ENCODE measurements at places on chromosomes 1 and 21. TPM values are rescaled to one million over a fixed set of nuclear protein-coding genes. Genes with fewer than 3 reads are reported as not detected.

- DNase-seq = peak; percentile 58
- no peak overlapping the region for H3K27ac ChIP-seq
- no peaks in the 10 kb centered on the region for H3K36me3 ChIP-seq
- H3K4me3 ChIP-seq = no peak overlapping the region
These were observed 8.1 kb upstream of the C1orf216 start for GRCh38 chr1:35726450-35727433.

- H3K27me3 ChIP-seq = peaks cover 9% of the 10 kb centered on the region
- peaks cover 2% of the 10 kb centered on the region for H3K4me1 ChIP-seq
- no peak for DNase-seq
These were observed 346.4 kb upstream of the AJAP1 start for GRCh38 chr1:4307911-4308545.

GRCh38 chr1:15756143-15757015 is 2.2 kb upstream of the FBLIM1 start:
- peaks cover 27% of the 10 kb centered on the region for H3K4me1 ChIP-seq
- H3K27ac ChIP-seq = no peak overlapping the region
- no peaks in the 10 kb centered on the region for H3K36me3 ChIP-seq
- peaks cover 30% of the 10 kb centered on the region for H3K27me3 ChIP-seq

GRCh38 chr1:228405979-228406228 is 731 bp downstream of the TRIM11 start:
- peaks cover 20% of the 10 kb centered on the region for H3K36me3 ChIP-seq
- DNase-seq = no peak
- peaks cover 55% of the 10 kb centered on the region for H3K4me1 ChIP-seq
- H3K4me3 ChIP-seq = peak overlapping the region; percentile 84
- H3K27ac ChIP-seq = peak overlapping the region; percentile 84

DNA sequence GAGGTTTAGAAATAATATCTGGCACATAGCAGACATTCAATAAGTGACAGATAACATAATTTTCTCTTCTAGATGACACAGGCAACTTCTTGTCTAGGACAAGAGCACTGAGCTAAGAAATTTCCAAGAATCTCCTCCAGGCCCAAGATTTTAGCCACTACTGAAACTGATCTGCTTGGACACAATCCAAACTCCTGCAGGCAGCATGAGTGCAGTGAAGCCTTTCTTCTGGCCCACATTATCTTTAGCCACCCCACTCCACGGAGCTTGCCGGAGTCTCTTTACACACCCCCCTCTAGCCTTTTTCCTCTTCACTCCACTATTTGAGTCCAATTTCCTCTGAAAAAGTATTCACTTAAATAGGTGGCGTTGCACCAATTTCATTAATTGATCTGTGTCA is 142.9 kb upstream of the DUSP10 start:
- H3K27ac ChIP-seq = no peak overlapping the region
- peaks cover 2% of the 10 kb centered on the region for H3K4me1 ChIP-seq
- no peak for DNase-seq
- H3K4me3 ChIP-seq = no peak overlapping the region
- no peaks in the 10 kb centered on the region for H3K36me3 ChIP-seq
- peaks cover 4% of the 10 kb centered on the region for H3K27me3 ChIP-seq

- H3K4me3 ChIP-seq = no peak overlapping the region
- peaks cover 16% of the 10 kb centered on the region for H3K36me3 ChIP-seq
- peaks cover 15% of the 10 kb centered on the region for H3K4me1 ChIP-seq
- DNase-seq = no peak
- H3K27ac ChIP-seq = no peak overlapping the region
These were observed 26.1 kb downstream of the TRPM2 start for GRCh38 chr21:44379515-44379848.

DNA sequence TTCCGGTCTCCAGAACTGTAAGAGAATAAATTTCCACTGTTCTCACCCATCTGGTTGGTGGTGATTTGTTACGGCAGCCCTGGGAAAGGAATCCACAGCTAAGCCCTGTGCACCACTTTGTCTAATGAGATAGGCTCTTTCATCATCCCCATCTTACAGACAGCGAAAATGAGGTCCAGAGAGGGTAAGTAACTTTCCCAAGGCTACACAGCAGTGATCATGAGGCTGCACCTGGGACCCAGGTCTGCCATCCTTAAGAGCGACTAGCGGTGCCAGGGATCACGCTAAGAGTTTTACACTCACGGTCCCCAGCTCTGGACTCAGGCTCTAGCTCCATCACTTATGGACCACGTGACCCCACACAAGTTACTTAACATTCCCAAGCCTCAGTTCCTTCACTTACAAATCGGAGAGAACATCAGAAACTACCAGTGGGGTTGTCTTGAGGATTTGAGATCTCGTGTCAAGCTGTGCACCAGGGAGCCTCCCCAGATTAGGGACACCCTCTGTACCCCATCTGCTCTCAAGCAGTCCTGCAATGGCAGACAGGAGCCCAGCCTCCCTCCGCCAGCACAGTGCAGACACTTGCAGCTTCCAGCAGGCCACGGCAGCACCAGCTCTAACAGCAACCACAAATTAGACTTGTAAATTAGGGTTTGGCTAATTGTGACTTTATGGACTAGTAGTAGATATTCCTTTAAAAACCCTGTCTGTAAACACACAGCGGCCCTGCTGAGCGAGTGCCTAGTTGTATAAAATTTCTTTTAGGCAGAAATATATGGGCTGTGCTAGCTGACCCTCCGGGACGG is 87.3 kb downstream of the DISP3 start:
- no peak overlapping the region for H3K4me3 ChIP-seq
- peaks cover 7% of the 10 kb centered on the region for H3K4me1 ChIP-seq
- no peaks in the 10 kb centered on the region for H3K36me3 ChIP-seq

- peaks cover 20% of the 10 kb centered on the region for H3K27me3 ChIP-seq
- H3K4me3 ChIP-seq = no peak overlapping the region
- no peaks in the 10 kb centered on the region for H3K36me3 ChIP-seq
- no peaks in the 10 kb centered on the region for H3K4me1 ChIP-seq
- DNase-seq = no peak
- no peak overlapping the region for H3K27ac ChIP-seq
These were observed 351.9 kb downstream of the S1PR1 start for GRCh38 chr1:101588677-101589076.

DNA sequence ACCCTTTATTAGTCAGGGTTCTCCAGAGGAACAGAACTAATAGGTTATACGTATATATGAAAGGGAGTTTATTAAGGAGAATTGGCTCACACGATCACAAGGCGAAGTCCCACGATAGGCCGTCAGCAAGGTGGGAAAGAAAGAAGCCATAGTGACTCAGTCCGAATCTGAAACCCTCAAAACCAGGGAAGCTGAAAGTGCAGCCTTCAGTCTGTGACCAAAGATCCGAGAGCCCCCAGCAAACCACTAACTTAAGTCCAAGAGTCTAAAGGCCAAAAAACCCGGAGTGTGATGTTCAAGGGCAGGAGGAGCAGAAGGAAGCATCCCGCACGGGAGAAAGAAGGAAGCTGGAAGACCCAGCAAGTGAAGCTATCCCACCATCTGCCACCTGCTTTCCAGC is 9.9 kb downstream of the IFNLR1 start:
- no peak overlapping the region for H3K4me3 ChIP-seq
- H3K4me1 ChIP-seq = no peaks in the 10 kb centered on the region
- DNase-seq = no peak
- H3K27ac ChIP-seq = no peak overlapping the region
- no peaks in the 10 kb centered on the region for H3K27me3 ChIP-seq

GRCh38 chr1:174818951-174819350 is 180.8 kb upstream of the CACYBP start:
- peaks cover 13% of the 10 kb centered on the region for H3K4me1 ChIP-seq
- DNase-seq = no peak
- no peaks in the 10 kb centered on the region for H3K27me3 ChIP-seq
- no peak overlapping the region for H3K27ac ChIP-seq
- H3K36me3 ChIP-seq = peaks cover 20% of the 10 kb centered on the region
- H3K4me3 ChIP-seq = no peak overlapping the region

DNA sequence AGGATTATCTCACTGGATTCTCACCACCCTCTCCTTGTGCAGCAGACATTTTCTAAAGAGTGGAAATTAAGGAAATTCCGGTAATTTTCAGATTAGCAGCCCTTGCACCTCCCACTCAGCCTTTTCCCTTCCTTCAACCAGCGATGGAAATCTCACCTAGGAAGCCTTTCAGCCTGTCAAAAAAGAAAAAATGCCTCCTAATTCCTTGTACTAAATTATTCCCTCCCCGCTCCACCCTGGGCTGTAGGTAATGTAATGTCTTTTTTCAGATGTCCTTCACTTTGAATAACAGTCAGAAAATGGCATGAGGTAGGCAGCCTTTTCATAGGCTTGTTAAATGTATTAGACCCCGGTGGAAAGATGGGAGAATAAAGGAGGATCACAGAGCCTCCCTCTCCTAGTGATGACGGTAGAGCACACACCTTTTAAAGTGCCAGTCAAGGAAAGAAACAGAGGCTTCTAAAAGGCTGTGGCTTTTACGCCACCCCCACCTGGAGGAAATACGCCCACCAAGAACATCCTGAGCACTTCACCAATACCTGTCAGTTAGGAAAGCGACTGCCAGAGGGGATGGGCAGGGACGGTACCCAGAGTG is 62.8 kb upstream of the NEK2 start:
- peaks cover 40% of the 10 kb centered on the region for H3K4me1 ChIP-seq
- peak overlapping the region; percentile 86 for H3K4me3 ChIP-seq
- no peaks in the 10 kb centered on the region for H3K36me3 ChIP-seq
- peak overlapping the region; percentile 90 for H3K27ac ChIP-seq
- peaks cover 2% of the 10 kb centered on the region for H3K27me3 ChIP-seq
- no peak for DNase-seq

DNA sequence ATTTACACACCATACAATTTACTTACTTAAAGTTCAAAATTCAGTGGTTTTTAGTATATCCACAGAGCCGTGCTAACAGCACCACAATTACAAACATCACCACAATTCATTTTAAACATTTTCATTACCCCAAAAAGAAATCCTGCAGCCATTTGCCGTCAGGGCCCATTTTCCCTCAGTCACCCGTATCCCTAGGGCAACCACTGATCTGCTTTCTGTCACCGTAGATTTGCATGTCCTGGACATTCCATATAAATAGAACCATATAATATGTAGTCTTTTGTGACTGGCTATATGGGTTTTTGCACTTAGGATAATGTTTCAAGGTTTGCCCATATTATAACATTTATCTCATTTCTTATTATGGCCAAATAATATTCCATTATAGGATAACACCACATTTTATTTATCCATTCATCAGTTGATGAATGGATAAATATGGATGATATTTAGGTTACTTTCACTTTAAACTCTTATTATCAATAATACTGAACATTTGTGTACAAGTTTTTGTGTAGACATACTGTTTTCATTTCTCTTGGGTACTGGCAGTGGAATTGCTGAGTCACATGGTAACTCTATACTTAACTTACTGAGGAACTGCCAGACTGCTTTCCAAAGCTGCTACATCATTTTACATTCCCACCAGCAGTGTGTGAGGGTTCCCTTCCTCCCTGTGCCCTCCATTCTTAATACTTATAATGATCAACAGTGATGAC is 68.9 kb downstream of the ST3GAL3 start:
- DNase-seq = no peak
- H3K36me3 ChIP-seq = peaks cover 54% of the 10 kb centered on the region
- H3K27me3 ChIP-seq = no peaks in the 10 kb centered on the region

GRCh38 chr21:44949161-44949778 is 9.4 kb downstream of the SLX9 start:
- H3K27me3 ChIP-seq = no peaks in the 10 kb centered on the region
- no peak for DNase-seq
- no peak overlapping the region for H3K4me3 ChIP-seq
- H3K4me1 ChIP-seq = peaks cover 28% of the 10 kb centered on the region
- H3K27ac ChIP-seq = no peak overlapping the region

GRCh38 chr1:233409540-233409939 is 82.0 kb downstream of the MAP3K21 start:
- DNase-seq = no peak
- H3K4me1 ChIP-seq = no peaks in the 10 kb centered on the region
- H3K27ac ChIP-seq = no peak overlapping the region
- no peak overlapping the region for H3K4me3 ChIP-seq

GRCh38 chr21:45618846-45619485 is 24.6 kb upstream of the PCBP3 start:
- H3K4me3 ChIP-seq = no peak overlapping the region
- peaks cover 32% of the 10 kb centered on the region for H3K4me1 ChIP-seq
- H3K27me3 ChIP-seq = no peaks in the 10 kb centered on the region
- peak overlapping the region; percentile 73 for H3K27ac ChIP-seq

The CELA2B gene
- total RNA-seq = not detected

The HSD3B1 gene
- not detected for total RNA-seq

The S100A14 gene
- total RNA-seq = not detected

The PM20D1 gene
- total RNA-seq = 1.6 TPM

Measured in naive thymus-derived CD8-positive, alpha-beta T cell (primary cell).